ENCODE measurements at places on chromosomes 1 and 21.

- DNase-seq: no peak
These were observed 7.1 kb upstream of the MTF1 start for GRCh38 chr1:37866491-37866890.

DNA sequence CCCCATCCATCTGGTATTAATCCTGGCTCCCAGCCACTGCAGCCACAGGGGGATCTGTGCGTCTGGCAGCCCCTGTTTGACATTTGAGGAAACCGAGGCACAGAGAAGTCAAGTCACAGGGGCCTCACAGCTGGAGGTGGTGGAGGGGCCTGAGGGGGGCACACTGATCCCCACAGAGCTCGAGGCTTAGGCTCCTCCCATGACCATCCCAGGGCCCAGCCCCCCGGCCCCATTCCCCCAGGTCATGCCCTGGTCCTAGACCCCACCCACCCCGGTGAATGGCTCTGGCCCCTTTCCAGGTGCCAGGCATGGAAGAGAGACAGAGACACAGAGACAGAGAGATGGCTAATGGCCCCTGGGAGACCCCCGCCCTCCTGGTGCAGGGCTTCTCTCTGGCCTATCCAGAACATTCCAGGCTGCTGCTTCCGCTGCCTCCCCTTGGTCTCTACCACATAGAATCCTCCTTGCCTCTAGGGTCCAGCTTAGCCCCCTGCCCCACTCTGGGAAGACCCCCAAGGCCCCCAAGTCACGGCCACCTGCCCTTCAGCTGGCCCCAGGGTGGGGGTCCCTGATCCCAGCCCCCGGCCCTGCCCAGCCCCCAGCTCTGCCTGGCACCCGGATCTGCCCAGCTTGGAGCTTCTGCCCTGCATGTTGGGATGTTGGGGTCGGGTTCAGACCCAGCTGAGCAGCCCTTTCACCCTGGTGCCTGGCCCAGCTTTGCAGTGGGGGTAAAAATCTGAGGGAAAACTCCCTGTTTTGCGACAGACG lies 29.2 kb upstream of the LRRC3 start:
- DNase-seq: no peak

DNA sequence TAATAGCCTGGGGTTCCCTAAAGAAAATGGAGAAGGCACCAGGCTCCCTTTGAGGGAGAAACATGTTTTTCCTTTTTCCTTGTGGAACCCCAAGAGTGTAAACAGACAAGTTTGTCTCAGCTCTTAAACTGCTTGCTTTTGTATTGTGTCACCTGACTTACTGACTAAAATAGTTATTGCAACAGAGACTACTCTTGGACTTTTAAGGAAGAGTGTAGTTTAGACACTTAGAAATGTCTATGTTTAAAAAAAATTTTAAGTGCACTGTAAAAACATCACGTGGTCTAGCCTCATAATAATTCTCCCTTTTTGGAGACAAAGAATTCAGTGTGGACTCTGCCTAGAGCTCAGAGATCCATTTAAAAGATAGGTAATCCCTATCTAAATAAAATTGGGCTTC lies 141.1 kb downstream of the TRIM33 start:
- DNase-seq: no peak

DNA sequence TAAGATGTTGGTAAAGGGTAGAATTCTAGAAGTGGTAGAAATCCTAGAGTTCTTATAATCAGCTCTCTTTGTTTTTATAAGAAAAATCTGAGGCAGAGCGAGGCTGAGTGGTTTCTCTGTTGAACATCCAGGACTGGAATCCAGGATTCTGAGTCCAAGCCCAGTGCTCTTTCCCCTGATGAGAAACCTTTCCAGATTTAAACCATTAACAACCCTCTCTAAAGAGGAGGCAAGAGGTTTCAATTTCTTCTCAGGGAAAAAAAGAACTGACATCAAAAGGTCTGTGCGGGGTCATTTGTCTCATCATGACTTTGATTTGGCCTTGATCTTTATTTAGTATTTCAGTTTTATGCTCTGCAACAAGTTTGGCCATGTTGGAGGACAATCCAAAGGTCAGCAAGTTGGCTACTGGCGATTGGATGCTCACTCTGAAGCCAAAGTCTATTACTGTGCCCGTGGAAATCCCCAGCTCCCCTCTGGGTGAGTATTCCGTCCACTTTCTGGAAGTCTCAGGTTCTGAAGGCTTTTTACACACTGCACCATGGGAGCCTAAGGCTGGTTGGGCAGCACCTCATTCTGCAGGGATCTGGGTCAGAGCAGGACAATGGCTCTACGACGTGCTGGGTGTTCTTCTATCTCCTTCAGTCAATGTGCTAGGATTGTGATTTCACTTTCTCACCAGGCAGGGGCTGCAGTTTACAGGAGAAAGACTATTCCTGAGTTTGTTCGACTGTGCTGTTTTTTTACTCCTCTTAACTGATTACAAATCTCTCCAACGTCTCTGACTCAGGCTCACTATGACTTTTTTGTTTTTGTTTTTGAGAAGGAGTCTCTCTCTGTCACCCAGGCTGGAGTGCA lies 18.9 kb upstream of the CCT8 start:
- DNase-seq: no peak

- no peak for DNase-seq
These were observed 180.1 kb downstream of the EDEM3 start for GRCh38 chr1:184574588-184574987.

DNA sequence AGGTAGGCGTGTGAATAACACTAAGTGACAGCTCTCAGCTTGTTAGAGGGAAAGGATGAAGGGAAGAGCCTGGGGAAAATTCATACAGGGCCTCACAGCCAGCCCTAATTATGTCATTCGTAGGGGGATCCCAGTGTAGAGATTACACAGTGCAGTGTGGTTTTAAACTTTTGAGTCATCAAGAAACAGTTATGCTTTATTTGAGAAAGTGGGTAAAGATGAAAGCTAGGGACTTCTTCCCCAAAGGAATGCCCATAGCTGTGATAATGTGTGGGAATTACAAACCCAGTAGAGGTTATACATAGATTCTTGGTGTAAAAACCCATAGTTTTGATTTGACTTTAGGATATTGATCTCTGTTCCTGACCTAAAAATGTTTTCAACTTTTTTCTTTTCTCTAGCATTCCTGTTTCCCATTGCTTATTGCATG lies 1.9 kb downstream of the TTF2 start:
- no peak for DNase-seq

GRCh38 chr21:34017039-34017961 lies 56.1 kb upstream of the MRPS6 start:
- no peak for DNase-seq

DNA sequence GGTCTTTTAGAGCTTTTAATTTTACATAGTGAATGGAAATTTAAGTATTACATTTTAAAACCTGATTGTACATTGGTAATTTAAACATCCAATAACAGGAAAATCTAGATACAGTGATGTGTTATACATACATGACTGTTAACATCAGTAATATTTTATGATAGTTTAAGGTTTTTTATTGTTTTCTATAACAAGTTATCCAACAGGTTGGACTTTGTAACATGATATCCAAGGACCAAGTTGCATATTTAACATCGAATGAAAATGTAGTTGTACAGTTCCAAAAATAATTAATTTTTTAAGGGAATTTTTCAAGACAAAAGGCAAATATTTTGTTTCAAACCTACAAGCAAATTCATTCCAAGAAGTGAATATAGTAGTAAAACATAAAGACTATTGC lies 14.3 kb downstream of the GLRX2 start:
- no peak for DNase-seq

DNA sequence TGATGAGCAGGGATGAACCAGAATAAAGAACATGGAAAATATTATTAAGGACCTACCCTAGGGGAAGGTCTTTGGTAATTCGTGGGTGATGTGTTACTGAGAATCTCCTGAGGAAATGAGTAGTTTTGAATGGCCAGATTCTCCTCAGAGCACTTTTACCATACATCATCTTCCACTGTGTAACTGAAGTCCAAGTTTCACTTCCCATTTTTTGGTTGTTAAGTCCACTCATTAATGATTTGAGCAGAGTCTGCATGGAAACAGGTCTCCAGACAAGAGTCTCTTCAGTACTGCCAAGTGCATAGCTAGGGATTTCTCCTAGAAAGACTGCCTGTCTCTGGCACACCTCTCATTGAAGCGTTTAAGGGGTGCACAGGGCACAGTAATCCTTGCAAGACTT lies 48.7 kb upstream of the PCP4 start:
- DNase-seq: no peak

DNA sequence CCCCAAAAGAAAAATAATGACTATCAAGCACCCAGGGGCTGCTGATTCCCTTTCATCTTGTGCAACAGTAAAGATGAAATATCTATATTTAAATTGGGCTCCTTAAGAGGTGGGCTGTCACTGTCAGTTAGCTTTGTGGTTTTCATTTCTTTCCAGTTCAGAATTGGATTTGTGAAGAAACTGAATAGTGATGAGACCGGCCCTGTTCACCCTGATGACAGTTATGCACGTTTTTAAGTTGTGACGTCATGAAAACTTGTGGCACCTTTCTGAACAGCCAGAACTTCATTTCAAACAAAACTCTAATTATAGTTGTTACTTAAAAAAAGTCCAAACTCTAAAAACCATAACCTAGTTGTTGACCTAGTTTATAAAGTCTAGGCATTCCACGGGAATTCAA lies 125.9 kb downstream of the RUNX1 start:
- no peak for DNase-seq

DNA sequence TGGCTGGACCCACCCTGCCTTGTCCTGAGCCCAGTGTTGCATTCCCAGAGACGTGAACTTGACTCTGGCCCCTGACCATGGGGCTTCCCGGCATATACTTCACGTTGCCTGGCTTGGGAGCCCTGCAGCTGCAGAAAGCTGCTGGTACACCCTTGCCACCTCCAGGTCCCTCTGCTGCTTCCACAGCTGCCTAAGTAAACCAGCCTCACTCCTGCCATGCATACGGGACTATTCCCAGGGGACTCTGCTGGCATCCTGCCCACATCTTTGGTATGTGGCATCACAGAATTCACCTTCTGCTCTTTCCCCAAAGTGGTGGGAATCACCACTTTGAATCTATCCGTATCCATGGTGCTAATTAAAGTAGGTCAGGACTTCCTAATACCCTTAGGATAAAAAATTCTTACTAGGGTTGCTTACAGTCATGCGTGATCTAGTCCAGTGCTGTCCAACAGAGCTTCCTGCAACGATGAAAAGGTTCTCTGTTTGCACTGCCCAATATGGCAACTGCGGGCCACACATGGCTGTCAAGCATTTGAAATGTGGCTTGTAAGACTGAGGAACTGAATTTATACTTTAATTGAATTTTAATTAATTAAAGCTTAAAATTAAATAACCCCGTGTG lies 203.0 kb downstream of the GRIK3 start:
- DNase-seq: no peak

GRCh38 chr1:4932311-4933030 lies 278.1 kb downstream of the AJAP1 start:
- DNase-seq: no peak

GRCh38 chr1:15261155-15262002 lies 14.4 kb downstream of the FHAD1 start:
- no peak for DNase-seq

DNA sequence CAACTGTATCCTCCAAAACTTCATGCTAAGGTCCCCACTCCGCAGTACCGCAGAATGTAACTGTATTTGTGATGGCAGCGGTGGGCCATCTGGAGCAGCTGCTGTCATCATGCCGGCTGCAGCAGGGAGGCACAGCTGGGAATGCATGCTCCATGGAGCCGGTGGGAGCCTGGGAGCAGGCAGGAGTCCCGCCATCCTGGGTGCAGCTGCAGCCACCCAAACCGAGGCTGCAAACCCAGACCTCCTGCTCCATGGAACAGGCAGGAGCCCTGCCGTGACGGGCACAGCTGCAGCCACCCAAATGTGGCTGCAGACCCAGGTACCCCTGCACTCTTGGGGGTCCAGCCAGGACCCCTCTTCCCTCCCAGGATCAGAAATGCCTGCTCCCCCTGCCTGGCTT lies 80.3 kb downstream of the SCMH1 start:
- no peak for DNase-seq

DNA sequence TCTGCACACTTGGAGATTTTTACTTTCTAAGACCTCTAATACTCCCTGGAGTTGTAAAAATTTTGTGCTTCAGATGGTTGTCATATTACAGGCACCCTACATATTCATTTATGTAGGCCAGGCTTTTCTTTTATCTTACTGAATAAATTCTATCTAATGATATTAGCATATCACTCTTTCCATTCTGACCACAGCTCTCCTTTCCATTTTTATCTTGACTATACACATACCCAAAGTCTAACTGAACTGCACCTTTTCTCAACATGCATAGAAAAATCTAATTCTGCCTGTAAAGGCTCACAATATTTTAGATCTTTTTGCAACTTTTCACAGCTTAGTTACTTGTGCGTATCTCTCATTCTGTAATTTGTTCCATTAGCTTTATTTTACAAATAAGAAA lies 52.7 kb upstream of the TSHB start:
- DNase-seq: no peak

- no peak for DNase-seq
These were observed 190.7 kb downstream of the HHIPL2 start for GRCh38 chr1:222357252-222357651.

GRCh38 chr1:21110163-21110562 lies 66.5 kb downstream of the EIF4G3 start:
- DNase-seq: no peak

DNA sequence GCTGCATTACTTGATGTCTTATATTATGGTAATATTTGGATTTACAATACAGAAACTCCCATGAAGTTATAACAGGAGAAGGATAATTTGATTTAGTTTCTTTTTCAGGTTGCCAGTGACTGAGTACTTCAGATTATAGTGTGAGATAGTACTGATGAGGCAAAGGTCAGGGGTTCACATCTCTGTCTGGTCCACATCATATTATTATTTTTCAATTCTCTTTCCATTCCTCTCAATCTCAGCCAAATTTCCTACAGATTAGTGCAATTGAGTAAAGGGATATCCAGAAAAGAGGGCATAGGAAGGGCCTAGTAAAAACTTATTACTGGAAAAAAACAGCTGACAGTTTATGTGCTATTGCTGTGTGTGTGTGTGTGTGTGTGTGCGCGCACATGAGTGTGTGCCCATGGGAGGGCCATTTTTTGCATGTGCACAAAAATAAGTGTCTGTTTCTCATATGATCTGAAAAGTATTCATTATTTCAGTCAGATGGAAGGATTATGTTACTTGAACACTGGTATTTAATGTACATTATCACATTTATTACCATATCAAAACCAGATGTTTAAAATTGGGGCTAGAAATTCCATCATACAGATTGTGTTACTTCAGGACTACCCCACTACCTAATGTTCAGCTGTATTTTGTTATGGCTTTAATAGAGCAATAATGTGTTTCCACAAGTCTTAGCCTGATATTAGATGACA lies 78.3 kb upstream of the KCNK2 start:
- no peak for DNase-seq

DNA sequence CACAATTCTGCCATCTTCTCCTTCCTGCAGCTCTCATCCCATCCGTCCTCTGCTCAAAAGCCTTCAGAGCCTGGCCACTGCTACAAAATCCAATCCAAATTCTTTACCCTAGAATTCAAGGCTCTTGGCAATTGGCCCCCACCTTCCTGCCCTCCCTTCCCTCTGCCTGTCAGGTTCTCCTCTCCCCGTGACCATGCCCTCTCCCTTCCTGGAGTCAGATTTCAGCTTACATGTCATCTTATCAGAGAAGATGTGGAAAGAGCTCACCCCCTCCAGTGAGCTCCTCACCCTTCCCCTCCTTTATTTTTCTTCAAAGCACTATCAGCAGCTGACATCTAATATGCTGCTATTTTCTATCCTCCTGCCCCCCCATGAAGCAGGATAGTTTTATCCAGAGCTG lies 86.9 kb downstream of the GRIK3 start:
- no peak for DNase-seq
